ENCODE measurements at places on chromosomes 1 and 21.

DNA sequence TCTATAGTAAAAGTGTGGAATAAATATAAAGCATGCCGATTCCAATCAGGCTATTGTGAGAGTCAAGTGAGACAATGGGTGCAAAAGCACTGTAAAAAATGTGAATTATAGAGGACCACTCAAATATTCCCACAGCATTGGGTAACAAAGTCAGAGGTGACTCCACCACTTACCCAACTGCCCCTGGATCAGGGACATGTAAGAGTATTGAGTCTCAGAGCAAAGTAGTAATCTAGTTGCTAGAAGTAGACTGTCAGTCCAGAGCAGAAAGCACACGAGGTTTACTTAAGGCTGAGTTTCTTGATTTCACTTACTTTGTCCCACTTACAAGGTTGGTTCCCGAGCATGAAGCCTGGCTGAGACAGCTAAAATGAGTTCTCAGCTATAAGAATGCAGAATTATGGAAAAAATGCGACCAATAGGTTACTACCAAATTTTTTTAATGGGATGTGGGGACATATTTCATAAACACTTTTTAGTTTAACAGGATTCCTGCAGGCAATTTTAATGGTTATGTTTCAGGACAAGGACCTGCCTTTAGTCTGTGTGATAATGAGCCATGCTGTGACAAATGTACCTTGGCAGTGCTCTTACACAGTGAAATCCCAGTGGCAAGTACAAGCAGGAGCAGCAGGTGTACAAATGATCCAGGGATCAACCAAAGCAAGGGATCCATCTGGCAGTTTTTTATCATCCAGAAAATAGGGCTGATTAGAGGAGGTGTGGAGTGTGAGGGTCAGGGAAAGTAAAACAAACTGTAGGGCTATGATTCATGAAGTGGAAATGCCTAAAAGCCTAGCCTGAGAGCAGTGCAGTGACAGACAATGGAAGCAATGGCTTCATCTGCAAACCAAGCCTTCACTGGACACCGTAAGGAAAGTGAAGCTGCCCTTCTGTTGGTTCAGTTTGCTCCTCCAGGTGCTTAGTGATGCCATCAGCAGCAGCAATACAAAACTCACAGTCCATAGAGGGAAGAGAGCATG lies 156.2 kb upstream of the SPAG17 start:
- DNase-seq: no peak

- DNase-seq: no peak
Measured at GRCh38 chr1:235552146-235552716, 48.0 kb upstream of the B3GALNT2 start.

DNA sequence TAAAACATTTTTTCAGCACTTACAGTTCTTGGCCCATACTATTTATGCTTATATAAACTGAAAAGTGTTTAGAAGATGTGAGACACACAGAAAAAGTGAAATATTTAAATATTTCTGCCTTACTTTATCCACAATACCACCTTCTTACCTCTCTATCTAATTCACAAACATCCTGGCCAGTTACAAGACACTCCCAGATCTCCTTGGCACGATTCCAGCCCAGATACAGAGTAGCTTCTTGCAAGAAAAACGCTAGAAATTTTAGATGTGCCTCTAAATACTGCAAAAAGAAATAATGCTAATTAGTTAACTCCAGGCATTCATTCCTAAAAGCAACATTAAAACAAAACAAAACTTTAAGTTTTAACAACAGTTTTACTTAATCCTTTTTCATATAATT lies 68.4 kb downstream of the USP24 start:
- no peak for DNase-seq

GRCh38 chr1:213651077-213651476 lies 336.7 kb upstream of the PROX1 start:
- no peak for DNase-seq

DNA sequence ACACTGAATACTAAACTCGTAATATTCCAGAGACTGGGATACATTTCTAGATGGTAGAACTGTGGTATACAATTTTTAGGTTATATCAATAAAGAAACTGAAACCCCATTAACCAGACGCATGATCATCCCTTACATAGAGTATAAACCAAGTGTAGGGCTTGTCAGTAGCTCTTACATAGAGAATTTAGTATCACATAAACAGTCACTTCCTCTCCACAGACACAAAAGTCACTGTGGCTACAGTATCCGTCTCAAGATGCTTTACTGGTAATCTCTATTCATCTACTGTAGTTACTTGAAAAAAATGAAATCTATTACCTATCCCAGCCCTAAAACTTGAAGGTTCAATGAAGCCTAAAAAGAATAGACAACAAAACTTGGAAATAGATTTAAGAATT lies 252.3 kb upstream of the TMPRSS15 start:
- no peak for DNase-seq

DNA sequence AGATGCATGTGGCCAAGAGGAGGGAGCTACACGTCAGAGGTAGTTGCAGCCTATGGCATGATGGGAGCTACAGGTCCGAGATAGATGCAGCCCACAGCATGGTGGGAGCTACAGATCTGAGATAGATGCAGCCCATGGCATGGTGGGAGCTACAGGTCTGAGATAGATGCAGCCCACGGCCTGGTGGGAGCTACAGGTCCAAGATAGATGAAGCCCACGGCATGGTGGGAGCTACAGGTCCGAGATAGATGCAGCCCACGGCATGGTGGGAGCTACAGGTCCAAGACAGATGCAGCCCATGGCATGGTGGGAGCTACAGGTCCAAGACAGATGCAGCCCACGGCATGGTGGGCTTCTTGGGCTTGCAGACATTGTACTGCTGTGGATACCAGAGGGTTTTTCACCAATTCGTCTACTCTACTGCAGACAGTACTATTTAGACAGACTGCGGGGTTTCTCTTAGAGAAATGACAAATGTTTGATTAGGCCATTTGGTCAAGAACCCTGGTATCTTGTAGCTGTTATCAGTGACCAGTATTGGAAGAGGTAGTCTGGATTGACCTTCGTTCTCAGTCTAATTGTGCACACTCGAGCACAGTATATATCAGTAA lies 127.4 kb downstream of the DHRS3 start:
- no peak for DNase-seq

DNA sequence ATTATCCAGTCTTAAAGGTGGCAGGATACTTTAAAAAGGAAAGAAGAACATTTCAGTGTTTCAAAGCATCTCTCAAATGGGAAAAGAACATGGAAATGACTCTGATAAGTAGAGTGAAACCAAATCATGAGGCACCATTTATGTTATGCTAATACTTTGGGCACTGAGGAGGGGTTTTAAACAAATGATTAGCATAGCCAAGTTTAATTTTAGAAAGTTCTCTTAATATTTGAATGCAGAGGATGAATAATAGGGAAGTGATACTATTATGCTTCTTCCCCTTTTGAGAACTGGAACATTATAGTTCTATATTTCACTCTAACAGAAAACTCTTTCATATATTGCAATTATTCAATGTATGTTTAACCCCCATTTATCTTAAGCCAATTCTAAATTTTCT lies 1181.9 kb upstream of the PRMT6 start:
- no peak for DNase-seq

GRCh38 chr1:62397301-62397700 lies 39.5 kb upstream of the USP1 start:
- no peak for DNase-seq

GRCh38 chr1:114134518-114134917 lies 19.2 kb downstream of the SYT6 start:
- no peak for DNase-seq

- no peak for DNase-seq
Measured at GRCh38 chr1:92736395-92736794, 48.5 kb downstream of the EVI5 start.

DNA sequence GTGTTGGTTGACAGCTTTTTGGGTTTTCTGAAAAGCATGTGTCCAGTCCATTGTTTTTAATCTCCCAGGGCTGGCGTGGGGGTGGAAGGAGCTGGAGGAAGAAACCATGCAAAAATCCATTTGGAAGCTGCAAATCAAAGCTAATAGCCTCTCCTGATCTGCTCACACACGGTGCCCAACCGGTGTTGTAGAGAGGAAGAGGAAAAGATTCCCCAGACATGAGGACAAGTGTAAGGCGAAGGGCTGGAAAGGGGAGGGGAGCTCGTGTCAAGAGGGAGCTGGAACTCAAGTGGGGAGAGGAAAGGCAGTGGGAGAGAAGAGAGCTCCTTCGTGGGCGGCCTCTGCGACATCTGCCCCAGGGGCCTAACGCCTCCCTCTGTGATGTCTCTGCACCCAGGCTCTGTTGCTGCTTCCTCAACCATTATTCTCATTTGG lies 112.3 kb upstream of the IRF2BP2 start:
- DNase-seq: no peak

DNA sequence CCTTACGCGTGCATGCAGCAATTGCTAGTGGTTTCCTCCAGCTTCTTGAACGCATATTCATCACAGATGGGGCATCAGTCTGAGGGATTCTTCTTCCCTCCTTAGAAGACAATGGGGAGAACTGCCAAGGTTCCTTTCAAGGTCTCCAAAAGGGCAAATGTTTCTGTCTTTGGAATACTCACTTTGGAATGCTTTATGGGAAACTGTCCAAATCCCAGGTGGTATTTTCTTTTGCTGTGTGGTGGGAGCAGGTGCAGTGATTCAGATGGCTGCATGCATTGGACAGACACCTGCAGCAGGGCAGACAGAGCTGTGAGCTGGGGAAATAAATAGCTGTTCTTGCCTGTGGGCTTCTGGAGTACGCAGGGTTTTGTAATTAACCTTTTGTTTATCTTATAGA lies 40.5 kb downstream of the URB2 start:
- no peak for DNase-seq

DNA sequence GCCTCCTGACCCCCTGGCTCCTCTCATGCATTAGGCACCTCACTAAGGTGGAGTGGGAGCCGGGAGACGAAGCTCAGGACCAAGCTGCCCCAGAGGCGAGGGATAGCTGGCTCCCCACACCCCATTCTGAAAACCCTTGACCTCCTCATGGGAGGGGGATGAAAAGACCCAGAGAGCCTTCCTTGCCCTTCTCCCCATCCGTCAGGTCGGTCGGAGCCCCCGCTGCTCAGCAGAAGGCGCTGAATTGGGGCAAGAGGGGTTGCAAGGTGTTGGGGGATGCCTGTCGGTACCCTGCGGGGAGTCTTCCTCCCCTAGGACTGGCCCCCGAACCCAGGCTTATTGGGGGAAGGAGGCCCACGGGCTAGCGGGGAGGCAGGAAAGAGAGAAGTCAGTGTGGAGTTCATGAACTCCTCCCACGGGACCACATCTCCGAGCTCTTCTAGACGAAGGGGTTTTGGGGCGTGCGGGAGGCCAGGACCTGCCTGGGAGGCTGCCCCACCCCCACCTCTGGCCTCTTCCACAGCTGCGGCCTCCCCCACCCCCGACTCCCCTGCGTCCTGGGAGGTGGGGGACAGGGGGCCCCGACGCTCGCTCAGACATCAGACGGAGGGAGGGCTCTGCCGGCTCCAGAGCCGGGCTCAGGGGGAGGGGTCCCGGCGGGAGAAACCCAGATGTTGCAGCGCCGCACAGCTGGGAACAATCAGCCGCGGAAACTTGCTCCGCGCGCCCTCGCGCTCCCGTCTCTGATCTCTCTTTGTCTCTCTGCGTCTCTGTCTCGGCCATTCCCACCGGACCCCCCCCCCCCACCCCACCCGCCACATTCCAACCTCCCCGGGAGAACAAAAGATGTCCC lies 719 bp downstream of the MFAP2 start:
- no peak for DNase-seq

- DNase-seq: no peak
Measured at GRCh38 chr1:165853528-165854075, 26.2 kb downstream of the UCK2 start.

GRCh38 chr1:209526137-209526536 lies 57.4 kb upstream of the CAMK1G start:
- DNase-seq: no peak

GRCh38 chr1:160540859-160541233 lies 17.8 kb upstream of the SLAMF6 start:
- DNase-seq: no peak

DNA sequence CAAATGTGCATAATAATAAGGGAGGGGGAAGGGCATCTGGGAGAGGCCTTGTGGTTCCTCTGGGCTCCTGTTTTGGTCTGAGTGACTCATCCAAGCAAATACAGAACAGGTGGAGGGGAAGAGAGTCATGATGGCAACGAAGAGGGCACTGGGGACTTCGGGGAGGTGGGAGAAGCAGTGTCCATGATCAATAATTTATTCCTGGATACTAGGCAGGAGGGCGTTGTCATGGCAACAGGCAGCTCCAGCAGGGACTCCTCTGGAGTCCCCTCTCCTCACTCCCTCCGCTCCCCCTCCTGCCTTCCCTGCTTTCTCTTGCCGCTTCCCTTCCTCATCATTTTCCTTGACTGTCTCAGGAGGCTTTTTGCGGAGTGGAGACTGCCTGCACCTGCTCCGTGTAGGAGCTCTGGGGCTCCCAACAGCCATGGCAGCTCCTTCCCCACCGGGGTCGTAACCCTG lies 12.3 kb upstream of the NFASC start:
- peak; percentile 25 for DNase-seq

DNA sequence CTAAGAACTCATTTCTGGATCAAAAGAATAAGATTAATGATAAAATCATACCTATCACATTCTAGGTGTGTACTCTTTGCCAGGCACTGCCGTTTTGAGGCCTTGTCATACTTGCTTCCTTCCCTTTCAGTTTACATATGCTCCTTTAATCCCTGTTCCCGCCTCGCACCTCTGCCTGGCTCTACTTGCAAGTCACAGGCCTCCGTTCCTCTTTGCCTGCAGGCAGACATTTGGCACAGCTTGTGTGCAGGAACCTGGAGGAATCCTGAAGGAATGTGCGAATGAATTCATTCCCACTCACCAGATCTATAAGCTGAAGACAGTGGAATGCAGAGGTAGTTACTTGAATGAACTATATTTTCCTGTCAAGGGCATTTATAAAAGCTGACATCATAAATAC lies 13.8 kb downstream of the WLS start:
- DNase-seq: no peak

Measured in NCI-H510A (cell line).